ENCODE measurements at places on chromosomes 5 and 9.
A peak's percentile ranks its signal among the peaks of the same experiment; 100 is the strongest.

- no peak for DNase-seq
Measured at GRCh38 chr9:94645901-94646300, 6.6 kb upstream of the FBP1 start.

DNA sequence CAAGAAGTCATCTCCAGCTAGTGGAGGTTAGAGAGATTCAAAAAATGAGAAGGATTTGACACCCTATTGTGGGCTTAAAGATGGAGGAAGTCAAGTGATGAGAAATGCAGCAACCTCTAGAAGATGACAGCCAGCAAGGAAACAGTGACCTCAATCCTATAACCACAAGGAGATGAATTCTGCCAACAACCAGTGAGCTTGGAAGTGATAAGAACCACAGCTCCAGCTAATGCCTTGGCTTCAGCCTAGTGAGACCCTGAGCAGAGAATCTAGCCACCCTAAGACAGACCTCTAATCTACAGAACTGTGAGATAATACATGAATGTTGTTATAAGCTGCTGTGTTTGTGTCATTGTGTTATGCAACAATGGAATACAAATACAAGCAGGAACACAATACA, 262.4 kb downstream of the GRIA1 start:
- DNase-seq = no peak

- DNase-seq = no peak
Measured at GRCh38 chr5:177364159-177364962, 6.6 kb downstream of the RGS14 start.

DNA sequence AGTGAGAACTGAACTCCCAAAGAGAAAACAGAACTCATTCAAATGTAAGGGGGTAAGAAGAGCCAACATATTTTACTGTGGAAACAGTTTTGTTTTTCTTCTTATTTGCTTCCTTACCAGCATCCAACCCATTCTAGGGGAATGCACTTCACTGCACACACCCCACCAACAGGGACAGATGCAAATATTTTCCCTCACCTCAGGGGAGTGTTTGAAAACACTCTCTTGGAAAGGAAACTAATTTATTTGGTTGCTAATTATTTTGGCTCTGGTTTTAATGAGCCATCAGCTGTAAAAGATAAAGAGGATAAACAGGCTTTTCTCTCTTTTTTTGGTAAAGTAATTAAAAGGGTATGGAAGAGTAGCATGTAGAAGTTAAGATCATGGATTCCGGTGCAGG, 413.4 kb downstream of the MAN2A1 start:
- no peak for DNase-seq

GRCh38 chr9:89408628-89409101, 89.2 kb downstream of the SEMA4D start:
- DNase-seq = no peak

DNA sequence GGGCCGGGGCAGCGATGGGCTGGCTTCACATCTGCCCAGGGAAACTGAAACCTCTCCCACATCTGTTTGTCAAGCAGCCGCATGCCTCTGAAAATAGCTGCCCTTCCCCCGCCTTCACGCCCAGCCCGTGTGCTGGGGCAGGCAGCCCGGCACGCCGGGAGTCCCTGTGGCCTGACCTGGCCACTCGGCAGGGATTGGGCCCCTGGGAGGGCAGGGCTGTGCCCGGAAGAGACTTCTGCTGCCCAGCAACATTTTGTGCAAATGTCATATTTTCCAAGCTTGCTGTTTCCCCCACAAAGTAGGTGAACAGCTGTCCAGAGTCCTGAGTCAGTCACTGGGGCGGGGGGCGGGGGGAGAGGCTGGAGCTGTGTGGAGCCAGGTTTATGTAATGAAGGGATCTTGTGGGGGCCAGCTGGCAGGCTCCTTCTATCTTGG, 8.2 kb downstream of the COL27A1 start:
- peak; percentile 83 for DNase-seq

Measured in hindlimb muscle (tissue), 1 donor.